ENCODE measurements at places on chromosomes 1 and 21. TPM values are rescaled to one million over a fixed set of nuclear protein-coding genes. Genes with fewer than 3 reads are reported as not detected.

DNA sequence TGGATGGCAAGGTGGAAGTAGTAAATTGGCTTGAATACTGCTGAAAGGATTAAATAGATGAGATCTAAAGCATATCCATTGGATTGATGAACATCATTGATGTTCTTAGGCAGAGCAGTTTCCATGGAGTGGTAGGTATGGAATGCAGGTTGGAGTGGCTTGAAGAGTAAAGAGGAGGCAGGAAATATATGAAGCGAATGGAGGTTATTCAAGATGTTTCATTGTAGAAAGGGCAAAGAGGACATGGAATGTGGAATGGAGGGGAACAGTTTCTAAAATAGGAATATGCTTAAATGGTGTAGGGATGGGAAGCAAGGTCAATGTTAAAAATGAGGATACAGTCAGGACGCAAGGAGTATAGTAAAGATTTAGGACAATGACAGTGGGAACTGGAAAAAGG, 6.1 kb downstream of the OSBPL9 start:
- H3K27me3 ChIP-seq = no peaks in the 10 kb centered on the region
- no peak for DNase-seq
- H3K36me3 ChIP-seq = no peaks in the 10 kb centered on the region
- H3K27ac ChIP-seq = no peak overlapping the region
- H3K4me1 ChIP-seq = peaks cover 25% of the 10 kb centered on the region

DNA sequence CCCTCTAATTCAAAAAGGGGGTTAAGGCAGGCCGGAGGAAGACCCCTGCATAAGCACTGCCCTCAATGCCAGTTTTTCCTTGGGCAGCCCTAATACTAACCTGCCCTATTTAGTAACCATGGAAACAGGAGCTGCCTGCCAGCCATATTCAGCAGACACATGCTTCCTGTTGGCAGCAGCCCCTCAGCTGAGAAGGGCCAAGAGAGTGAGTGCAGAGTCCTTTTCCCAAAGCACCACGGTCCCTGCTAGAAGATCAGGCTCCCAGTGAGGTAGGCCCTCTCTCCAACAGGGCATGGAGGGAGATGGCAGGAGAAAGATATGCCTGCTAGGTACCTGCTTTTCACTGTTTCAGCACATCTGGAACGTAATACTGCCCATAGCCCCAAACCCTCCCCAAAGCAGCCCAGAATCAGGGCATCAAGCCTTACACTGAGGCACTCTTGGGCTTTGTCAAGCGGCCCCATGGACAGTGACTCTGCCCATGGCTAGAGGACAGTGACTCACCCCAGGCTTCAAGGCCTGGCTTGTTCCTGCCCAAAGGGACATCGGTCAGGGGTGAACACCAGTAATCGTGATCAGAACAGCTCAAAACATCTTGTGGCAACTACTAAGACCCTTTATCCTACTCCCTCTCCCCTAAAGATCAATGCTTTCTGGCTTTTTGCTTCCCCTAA, 64.5 kb downstream of the BCAR3 start:
- H3K4me1 ChIP-seq = peaks cover 27% of the 10 kb centered on the region
- H3K36me3 ChIP-seq = no peaks in the 10 kb centered on the region
- H3K4me3 ChIP-seq = no peak overlapping the region
- no peak for DNase-seq
- H3K27me3 ChIP-seq = peaks cover 29% of the 10 kb centered on the region

DNA sequence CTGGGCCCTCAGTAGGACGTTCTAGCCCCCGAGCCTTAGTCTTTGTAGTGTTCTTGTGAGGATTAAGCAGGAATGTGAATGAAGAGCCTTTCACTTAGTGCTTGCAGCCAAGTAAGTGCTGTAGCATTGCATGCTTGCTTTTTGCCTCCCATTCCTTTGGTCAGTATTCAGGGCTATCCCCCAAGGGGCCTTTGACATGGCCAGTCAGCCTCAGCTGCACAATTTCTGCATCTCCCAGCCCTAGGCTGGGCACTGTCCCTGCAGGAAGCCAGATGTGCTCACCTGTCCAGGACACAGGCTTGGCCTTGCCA, 30.5 kb downstream of the SOX13 start:
- H3K4me3 ChIP-seq = peak overlapping the region; percentile 81
- peak overlapping the region; percentile 92 for H3K27ac ChIP-seq
- no peak for DNase-seq
- no peaks in the 10 kb centered on the region for H3K36me3 ChIP-seq
- H3K4me1 ChIP-seq = peaks cover 40% of the 10 kb centered on the region
- H3K27me3 ChIP-seq = peaks cover 16% of the 10 kb centered on the region

DNA sequence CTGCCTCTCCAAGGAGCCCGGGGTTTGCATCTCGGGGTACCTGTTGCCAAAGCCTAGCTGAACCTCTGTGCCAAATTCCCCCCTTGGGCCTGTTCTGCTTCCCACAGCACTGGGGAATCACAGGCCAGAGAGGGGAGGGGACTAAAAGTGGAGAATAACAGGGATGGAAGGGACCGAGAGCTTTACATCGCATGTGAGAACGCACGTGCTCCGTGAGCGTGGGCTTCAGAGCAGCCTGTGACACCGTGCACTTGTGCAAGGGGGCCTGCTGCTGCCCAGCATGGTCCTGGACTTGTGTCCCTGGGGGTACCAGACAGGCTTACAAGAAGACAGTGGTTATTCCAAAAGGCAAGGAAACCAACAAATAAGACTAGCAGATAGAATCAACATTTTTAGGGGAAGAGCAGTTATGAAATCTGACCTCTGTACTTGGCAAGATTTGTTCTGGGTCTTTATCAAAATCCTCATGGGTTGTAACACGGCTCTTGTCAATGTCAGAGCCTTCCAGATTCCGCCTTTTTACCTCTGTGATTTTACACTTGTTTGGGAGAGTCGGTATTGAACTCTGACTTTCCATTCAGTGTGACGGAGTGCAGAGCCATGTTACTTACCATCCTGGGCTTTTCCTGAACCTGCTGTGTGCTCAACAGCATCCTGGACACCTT, 36.2 kb upstream of the TNFRSF1B start:
- H3K4me3 ChIP-seq = no peak overlapping the region
- no peaks in the 10 kb centered on the region for H3K27me3 ChIP-seq
- H3K36me3 ChIP-seq = no peaks in the 10 kb centered on the region
- no peak overlapping the region for H3K27ac ChIP-seq
- no peak for DNase-seq

DNA sequence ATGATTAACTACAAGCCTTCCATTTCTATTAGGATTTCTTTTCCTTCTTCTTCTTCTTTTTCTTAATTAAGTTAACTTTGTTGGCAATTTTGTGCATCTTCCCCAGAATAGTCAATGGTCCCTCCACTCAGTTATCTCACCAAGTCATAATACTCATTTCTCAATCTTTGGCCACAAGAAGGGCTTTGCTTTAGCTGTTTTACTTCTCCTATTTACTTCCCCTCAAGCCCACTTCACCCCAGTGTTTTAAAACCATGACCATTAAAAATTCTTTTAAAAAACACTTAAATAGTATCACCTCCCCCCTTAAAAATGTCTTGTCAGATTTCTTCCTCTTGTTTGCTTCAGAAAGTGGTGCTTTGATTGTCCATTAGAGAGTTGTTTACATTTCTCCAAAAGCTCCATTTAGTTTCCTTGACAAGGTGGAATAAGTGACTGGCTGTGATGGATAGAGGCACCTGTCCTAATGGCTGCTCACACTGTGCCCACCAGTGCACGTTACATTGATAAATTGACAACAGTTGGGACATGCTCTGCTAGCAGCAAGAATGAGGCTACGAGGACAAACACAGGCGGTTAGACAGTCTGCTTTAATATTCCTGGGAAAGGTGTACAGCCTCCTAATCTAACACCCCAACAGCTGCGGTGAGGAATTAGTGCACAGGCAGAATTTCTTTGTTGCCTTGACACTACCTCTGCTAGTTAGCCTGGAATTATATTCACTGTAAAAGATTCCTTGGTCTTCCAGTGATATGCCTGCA, 354.7 kb downstream of the LMO4 start:
- H3K27me3 ChIP-seq = no peaks in the 10 kb centered on the region
- no peak overlapping the region for H3K4me3 ChIP-seq
- no peak for DNase-seq
- H3K27ac ChIP-seq = no peak overlapping the region
- H3K36me3 ChIP-seq = no peaks in the 10 kb centered on the region
- H3K4me1 ChIP-seq = no peaks in the 10 kb centered on the region

- no peak overlapping the region for H3K4me3 ChIP-seq
- H3K36me3 ChIP-seq = no peaks in the 10 kb centered on the region
- DNase-seq = no peak
- no peak overlapping the region for H3K27ac ChIP-seq
- H3K4me1 ChIP-seq = peaks cover 10% of the 10 kb centered on the region
- H3K27me3 ChIP-seq = peaks cover 5% of the 10 kb centered on the region
Measured at GRCh38 chr1:87120779-87121178, 206.3 kb downstream of the HS2ST1 start.

GRCh38 chr1:51738681-51739080, 121.8 kb downstream of the OSBPL9 start:
- no peak overlapping the region for H3K4me3 ChIP-seq
- peaks cover 61% of the 10 kb centered on the region for H3K4me1 ChIP-seq
- H3K27me3 ChIP-seq = no peaks in the 10 kb centered on the region
- H3K27ac ChIP-seq = peak overlapping the region; percentile 83

GRCh38 chr1:79044974-79045650, 38.6 kb upstream of the ADGRL4 start:
- DNase-seq = no peak
- H3K27me3 ChIP-seq = peaks cover 6% of the 10 kb centered on the region
- no peak overlapping the region for H3K27ac ChIP-seq
- H3K36me3 ChIP-seq = no peaks in the 10 kb centered on the region
- peaks cover 10% of the 10 kb centered on the region for H3K4me1 ChIP-seq

DNA sequence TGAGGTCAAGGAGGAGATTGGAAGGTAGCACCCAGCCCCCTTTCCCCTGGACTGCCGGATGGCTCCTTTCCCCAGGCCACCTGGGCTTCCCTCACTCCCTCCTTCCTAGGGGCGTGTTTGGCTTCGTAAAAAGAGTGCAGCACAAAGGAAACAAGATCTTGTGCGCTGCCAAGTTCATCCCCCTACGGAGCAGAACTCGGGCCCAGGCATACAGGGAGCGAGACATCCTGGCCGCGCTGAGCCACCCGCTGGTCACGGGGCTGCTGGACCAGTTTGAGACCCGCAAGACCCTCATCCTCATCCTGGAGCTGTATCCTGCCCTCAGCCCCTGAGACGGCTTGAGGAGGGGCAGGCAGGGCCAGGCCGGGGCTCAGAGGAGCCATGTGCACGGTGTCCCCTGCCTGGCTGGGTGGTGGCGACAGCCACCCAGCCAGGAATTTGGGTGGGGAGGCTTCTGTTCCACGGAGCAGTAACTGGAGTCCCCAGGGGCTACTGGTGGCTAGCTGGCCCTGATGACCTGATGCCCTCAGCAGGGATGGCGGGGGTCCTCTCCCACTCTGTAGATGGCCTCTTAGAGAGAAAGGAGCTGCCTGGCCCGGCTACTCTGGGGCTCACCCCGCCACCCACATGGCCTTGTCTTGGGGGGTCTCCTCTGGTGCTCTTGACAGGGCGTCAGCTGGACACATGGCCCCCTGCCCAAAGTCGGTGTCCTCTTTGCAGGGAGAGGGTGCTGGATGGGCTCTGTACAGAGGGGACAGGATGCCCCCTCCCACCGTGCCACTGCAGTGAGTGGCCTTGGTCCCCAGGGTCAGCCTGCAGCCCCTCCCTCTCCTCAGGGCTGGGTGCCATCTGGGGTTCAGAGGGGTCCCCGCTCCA, 39.5 kb downstream of the TRIM11 start:
- H3K27me3 ChIP-seq = no peaks in the 10 kb centered on the region
- H3K27ac ChIP-seq = no peak overlapping the region
- no peak for DNase-seq
- no peaks in the 10 kb centered on the region for H3K4me1 ChIP-seq

DNA sequence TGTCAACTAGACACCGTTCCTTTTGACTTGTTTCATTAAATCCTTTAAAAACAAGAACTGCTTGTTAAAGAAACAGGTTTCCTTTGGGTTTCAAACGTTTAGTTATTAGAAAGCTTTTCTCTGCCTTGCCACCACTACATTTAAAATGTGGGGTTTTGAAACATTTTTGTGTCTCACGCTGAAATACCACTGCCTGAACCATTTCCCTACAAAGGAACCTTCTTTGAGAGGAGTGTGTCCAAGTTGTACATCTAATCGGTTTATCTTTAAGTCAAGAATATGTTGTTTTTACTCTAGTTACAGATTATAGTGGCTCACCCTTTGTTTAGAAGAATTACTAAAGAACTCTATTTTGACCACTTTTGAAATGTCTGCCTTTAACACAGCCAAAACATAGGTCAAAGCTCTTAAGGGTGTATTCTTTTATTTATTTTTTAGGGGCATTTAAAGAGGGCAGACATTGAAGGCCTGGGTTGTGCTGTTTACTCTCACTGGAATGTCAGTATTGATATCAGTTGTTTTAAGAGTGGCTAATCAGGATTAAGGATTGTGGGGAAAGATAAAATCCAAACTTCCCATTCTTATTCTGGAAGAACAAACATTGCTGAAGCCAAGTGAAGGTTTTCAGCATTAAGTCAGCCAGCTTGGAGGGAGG, 143.4 kb downstream of the GALNT2 start:
- peaks cover 9% of the 10 kb centered on the region for H3K36me3 ChIP-seq
- peak overlapping the region; percentile 91 for H3K27ac ChIP-seq

GRCh38 chr1:87426463-87427249, 98.0 kb downstream of the LMO4 start:
- H3K4me3 ChIP-seq = no peak overlapping the region
- no peak for DNase-seq
- no peaks in the 10 kb centered on the region for H3K36me3 ChIP-seq
- H3K4me1 ChIP-seq = no peaks in the 10 kb centered on the region

GRCh38 chr1:53519421-53519820, 60.2 kb downstream of the DMRTB1 start:
- no peaks in the 10 kb centered on the region for H3K27me3 ChIP-seq
- H3K36me3 ChIP-seq = no peaks in the 10 kb centered on the region
- DNase-seq = no peak
- H3K4me1 ChIP-seq = no peaks in the 10 kb centered on the region

- no peak overlapping the region for H3K4me3 ChIP-seq
- H3K27me3 ChIP-seq = peaks cover 20% of the 10 kb centered on the region
- no peaks in the 10 kb centered on the region for H3K4me1 ChIP-seq
- no peaks in the 10 kb centered on the region for H3K36me3 ChIP-seq
- DNase-seq = peak; percentile 80
Measured at GRCh38 chr1:11337580-11338073, 64.6 kb downstream of the UBIAD1 start.

- no peak for DNase-seq
- H3K36me3 ChIP-seq = peaks cover 5% of the 10 kb centered on the region
- H3K4me3 ChIP-seq = no peak overlapping the region
- peaks cover 19% of the 10 kb centered on the region for H3K4me1 ChIP-seq
Measured at GRCh38 chr1:12424793-12425192, 193.2 kb downstream of the DHRS3 start.

GRCh38 chr1:230208619-230209261, 141.7 kb downstream of the GALNT2 start:
- DNase-seq = peak; percentile 78
- peaks cover 54% of the 10 kb centered on the region for H3K4me1 ChIP-seq
- H3K27me3 ChIP-seq = no peaks in the 10 kb centered on the region
- peaks cover 13% of the 10 kb centered on the region for H3K36me3 ChIP-seq
- H3K4me3 ChIP-seq = peak overlapping the region; percentile 72
- peak overlapping the region; percentile 91 for H3K27ac ChIP-seq

The UBR4 gene
- 208 TPM for total RNA-seq

The SLC44A5 gene
- total RNA-seq = not detected

The AJAP1 gene
- 0.05 TPM for total RNA-seq

The PCAT6 gene
- total RNA-seq = 1.0 TPM

The FAM151A gene
- total RNA-seq = not detected

The TNNT2 gene
- not detected for total RNA-seq
